ENCODE measurements at places on chromosomes 2 and 18.

DNA sequence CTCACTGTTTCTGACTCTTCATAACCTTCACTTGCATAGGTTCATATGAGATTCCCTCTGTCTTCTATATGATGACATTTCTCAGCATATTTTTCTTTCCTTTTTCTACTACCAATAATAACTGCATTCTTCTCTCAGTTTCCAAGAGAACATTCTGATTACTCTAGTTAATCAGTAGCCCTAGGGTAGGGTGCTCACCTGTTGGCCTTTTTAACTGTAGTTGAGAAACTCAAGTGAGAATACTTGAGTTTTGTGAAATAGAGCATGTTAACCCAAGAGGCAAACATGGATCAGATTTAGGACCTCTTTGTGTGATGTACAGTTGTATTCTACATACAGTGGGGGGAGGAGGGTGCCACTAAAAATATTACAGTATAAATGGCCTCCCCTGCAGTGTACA lies 308.0 kb downstream of the CMPK2 start:
- no peak for DNase-seq

DNA sequence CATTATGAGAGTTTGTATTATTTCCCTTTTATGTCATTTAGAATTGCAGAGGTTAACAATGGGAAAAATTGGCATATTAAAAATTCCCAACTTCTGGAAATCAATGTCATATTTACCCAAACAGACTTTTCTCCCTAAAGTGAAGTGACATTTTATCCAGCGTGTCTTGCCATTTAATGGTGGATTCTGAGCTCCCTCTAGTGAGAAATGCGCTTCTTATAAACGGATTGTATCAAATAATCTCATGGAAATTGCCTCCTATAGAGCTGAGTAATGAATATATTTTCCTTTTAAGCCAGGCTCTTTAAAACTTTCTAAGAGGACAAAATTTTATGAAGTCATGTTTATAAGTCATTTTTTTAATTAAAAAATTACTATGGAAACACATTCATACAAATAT lies 5.7 kb upstream of the GCFC2 start:
- no peak for DNase-seq

DNA sequence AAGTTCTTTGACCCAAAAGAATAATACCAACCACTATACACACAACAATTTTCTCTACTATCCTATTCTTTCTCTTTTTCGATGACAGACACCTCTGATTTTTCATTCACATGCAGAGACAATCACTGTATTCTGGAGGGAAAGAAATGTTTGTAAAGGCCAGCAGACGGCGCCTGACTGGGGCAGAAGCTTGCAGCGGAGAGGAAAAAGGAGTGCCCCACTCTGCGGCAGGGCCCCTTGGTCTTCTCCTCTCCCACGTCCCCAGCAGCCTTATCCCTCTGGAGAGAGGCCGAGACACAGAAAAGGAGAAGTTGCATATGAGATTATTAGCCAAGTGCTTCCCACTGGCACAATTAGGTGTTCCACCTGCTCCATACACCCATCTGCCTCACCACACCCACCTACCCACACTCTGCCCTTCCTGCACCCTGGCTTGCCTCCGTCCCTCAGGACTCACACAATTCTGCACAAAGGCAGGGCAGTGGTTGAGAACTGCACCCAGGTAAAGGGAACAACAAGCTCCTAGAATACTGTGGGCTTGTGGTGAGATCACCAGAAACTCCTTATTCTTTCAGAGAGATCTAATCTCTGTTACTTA lies 687.3 kb downstream of the NRXN1 start:
- DNase-seq = no peak

GRCh38 chr18:35041815-35042387 lies 688 bp downstream of the MAPRE2 start:
- peak; percentile 55 for DNase-seq

GRCh38 chr2:180461761-180462160 lies 454.7 kb upstream of the CWC22 start:
- DNase-seq = no peak

DNA sequence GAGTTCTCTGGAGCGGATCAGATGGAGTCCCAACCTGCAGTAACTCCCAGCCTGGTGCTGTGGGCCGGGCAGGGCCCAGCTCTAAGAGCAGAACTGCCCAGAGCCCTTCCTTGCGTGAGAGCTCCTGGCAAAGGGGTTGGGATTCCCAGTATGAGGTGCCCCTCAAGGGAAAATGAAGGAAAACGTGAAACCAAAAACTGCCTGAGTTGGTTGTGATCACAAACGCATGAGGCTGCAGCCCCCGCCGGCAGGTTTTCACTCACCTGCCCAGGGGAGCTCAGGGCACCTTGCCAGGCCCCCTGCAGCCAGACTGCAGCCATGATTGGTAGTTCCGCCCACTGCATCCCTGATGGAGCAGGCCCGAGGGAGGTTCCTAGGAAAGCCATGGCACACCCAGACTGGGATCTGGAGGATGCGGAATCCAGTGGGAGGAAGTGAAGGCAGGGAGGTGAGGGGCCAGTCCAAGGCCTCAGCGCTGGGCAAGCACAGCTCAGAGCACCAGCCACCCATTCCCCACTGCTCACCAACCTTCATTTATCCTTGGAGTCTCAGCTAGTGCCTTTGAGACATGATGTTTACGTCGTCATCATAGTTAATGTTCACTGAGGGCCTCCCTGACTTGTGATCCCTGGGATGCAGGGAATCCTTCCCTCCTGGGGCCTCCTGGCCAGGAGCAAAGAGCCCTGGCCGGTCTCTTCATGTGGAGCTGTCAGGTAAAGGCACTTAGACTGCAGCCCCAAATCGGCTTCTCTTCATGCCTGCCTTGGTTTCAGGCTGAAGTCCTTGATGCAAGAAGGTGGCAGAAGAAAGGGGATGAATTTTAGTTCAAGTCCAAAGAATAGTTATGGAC lies 103.2 kb downstream of the INHBB start:
- no peak for DNase-seq

DNA sequence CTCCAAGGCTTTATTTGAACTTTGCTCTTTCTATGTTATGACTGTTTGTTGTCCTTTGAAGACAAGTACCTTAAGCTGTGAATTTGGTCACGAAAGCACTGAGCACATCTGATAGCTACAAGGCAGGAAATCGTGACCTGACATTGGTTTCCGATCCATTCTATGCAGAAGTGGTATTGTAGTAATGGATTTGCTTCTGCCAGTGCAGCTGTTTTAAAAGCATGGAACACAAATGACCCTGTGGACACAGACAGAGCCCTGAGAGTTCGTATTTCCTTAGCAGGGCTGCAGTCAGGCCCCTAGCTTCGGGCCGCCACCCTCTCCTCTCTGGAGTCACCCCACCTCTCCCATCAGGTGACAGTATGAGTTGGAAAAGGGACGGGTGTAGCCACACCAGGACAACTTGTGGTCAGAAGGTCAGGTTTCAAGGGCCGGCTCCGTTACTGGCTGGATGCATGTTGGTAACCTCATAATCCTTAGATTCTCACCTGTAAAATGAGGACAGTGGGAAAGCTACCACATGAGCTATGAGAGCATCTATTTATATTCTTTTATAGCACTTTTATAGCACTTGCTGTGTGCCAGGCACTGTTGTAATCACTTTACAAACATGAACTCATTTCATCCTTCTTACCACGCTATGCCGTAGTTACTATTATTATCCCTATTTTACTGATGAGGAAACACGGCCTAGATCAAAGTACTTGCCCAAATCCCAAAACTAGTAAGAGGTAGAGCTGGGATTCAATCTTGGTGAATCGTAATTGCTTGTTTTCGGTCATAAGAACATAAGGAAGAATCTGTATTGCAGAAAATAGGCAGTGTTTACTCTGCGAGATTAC lies 70.2 kb downstream of the SPATS2L start:
- no peak for DNase-seq

DNA sequence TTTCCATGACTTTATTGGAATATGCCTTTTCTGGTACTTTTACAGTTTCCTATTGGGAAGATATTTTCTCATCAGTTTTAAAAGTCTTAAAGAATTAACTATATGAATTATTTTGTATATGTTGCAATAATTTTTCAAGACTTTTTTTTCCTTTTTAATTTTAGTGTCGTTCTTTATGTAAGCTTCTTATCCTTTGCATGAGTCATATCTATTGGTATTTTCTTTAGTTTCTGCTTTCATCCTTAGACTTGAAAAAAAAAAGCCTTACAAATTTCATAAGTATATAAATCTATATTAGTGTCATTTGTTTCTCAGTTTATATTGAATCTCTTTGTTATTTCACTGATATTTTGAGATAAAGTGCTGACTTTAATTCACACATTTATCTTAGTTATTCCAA lies 94.9 kb downstream of the DSEL start:
- no peak for DNase-seq

GRCh38 chr2:9331704-9332103 lies 91.6 kb downstream of the ITGB1BP1 start:
- no peak for DNase-seq

GRCh38 chr2:221969087-221969829 lies 329.5 kb downstream of the PAX3 start:
- DNase-seq = peak; percentile 4
